ENCODE measurements at places on chromosomes 2 and 18.

DNA sequence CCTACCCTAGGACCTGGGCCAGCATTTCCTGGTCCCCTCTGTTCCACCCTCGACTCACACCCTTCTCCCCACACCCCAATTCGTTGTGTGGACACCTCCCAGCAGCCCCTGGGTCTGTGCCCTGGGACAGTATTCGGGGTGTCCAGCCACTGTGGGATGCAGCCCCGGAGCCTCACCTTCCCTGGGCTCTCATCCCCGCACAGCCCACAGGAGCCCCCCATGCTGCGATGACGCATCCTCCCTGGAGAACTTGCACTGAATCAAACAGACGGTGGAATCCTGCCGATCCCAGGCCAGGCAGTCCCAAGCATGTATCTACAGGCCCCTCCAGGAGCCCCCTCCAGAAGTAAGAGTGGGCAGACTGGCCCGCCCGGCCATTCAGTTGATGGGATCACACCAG is 9.7 kb downstream of the ITM2C start:
- DNase-seq, result no peak

GRCh38 chr2:43944915-43945314 is 50.9 kb downstream of the LRPPRC start:
- no peak for DNase-seq

DNA sequence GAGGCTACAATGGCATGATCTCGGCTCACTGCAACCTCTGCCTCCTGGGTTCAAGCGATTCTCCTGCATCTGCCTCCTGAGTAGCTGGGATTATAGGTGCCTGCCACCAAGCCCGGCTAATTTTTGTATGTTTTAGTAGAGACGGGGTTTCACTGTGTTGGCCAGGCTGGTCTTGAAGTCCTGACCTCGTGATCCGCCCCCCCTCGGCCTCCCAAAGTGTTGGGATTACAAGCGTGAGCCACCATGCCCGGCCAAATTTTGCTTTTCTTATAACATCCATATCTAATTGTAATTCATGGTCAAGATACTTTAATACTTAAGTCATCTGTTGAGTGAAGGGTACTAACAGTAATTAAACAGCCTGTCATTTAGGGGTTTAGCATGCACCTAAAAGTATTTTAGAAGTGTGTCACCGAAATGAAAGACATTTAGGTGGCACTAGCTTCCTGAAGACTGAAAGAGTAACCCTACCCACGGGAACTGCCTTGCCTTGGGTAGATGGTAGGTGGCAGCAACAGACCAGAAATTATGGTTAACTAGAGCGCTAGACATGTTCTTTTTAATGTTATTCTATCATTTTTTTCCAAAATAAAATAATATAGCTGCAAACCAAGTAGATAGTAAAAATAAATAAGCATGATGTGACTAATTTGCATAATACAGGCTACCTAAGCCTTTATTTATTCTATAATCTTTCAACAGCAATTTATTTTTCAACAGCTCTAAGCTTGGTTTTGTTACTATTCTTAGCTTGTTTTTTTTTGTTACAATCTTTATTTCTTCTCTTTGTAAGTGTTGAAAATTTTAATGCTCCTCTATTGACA is 8.6 kb upstream of the ACYP2 start:
- peak; percentile 34 for DNase-seq

- DNase-seq, result no peak
Measured at GRCh38 chr2:147027436-147027835, 817.4 kb upstream of the ACVR2A start.

- no peak for DNase-seq
Measured at GRCh38 chr2:220892018-220892634, 680.0 kb downstream of the EPHA4 start.

DNA sequence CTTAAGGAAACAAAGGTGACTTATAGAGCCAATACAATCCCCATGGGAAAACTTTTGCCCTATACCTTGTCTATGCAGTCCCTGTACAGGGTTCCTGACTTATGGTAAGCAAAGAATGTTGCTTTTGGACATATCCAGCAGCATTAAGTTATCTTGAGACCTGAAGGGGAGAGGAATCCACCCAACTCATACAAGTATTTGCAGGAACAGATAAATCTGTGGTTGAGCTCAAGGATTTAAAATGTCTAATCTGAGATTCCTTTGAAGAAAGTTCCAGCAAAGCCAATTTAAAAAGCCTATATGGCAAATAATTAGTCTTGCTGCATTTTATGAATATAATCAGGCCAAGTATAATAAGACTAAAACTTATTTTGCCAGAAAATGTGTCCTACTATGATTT is 739.5 kb upstream of the CDH2 start:
- no peak for DNase-seq

DNA sequence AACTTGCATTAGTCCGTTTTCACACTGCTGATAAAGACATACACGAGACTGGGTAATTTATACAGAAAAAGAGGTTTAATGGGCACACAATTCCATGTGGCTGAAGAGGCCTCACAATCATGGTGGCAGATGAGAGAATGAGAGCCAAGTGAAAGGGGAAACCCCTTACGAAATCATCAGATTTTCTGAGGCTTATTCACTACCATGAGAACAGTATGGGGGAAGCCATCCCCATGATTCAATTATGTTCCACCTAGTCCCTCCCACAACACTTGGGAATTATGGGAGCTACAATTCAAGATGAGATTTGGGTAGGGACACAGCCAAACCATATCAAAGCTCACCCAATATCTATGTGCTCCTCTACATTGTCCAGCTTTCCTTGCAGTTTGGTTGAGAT is 16.0 kb upstream of the SERPINE2 start:
- no peak for DNase-seq

DNA sequence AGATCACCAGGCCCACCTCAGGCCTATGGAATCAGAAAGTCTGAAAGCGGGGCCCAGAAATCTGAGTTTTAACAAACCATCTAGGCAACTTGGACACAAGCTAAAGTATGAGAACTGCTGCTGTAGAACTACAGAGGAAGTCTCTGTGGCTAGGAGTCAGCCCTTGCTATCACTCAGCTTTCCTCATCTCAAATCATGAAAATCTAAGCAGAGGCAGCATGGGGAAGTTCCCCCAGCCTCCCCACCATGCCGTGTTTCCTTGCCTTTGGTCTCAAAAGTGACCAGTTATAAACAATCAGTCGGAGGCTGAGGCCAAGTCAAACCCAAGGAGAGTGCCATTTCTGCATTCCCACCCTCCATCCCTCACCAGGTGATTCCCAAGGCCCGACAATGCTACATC is 404.7 kb downstream of the BCL11A start:
- no peak for DNase-seq

- no peak for DNase-seq
Measured at GRCh38 chr2:149573760-149574159, 13.8 kb downstream of the MMADHC start.

- no peak for DNase-seq
Measured at GRCh38 chr2:38551171-38551570, 51.6 kb downstream of the HNRNPLL start.

GRCh38 chr2:62375113-62375420 is 130.9 kb downstream of the TMEM17 start:
- no peak for DNase-seq

DNA sequence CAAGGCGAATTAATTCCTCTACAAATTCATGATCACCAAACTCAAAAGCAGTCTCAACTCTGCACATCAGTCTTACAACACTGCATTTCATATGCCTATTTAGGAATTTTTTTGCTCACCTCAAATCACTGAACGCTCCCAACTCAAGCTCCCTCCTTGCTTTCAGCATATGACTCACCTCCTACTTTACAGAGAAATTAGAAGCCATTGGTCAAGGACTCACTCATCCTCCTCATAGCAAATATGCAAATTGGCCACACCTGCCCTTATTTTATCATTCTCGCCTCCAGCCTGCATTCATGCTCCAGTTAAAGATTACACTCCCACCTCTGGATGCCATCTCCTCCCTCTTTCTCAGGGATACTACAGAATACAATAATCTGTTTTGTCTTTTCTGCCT is 148.8 kb downstream of the MBD2 start:
- no peak for DNase-seq

- no peak for DNase-seq
Measured at GRCh38 chr2:27537287-27537686, 40.6 kb downstream of the GCKR start.

- no peak for DNase-seq
Measured at GRCh38 chr2:236238751-236239150, 25.5 kb downstream of the ASB18 start.

DNA sequence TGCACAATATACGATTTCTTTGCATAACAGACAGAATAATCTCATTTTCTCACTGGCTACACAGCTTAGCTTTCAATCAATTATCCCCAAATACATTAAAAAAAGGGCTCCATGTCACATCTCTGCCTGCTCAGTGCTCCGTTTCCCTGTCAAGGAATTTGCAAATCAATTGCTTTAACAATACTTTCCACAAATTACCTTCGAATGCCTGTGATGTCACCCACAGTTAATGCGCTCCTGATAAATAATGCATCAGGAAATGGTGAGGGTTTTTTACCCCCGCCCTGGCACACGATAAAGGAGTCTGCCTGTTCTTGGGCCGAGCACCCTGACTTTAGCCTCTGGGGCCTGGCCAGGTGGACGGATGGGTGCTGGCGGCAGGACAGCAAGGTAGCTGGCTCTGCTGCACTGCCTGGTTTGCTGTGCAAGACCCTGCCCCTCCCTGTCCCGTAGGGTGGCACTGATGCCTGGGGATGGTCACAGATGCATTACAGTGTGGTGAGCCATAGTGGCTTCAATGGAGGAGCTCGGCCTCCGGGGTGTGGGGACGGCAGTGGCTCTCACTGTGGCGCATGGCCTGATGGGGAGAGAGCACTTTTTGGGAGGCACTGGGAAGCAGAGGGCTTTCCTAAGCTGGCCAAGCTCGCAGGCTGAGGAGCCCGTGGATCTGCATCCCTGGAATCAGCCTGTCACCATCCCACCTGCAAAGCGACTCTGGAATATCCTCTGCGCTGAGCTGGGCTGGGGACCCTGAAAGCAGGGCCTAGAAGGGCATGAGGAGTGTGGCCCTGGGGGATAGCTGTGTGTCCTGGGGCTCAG is 88.3 kb upstream of the HS6ST1 start:
- no peak for DNase-seq

GRCh38 chr2:171754254-171754939 is 67.1 kb downstream of the DYNC1I2 start:
- no peak for DNase-seq

- DNase-seq, result no peak
Measured at GRCh38 chr18:24516261-24516660, 55.8 kb downstream of the HRH4 start.

DNA sequence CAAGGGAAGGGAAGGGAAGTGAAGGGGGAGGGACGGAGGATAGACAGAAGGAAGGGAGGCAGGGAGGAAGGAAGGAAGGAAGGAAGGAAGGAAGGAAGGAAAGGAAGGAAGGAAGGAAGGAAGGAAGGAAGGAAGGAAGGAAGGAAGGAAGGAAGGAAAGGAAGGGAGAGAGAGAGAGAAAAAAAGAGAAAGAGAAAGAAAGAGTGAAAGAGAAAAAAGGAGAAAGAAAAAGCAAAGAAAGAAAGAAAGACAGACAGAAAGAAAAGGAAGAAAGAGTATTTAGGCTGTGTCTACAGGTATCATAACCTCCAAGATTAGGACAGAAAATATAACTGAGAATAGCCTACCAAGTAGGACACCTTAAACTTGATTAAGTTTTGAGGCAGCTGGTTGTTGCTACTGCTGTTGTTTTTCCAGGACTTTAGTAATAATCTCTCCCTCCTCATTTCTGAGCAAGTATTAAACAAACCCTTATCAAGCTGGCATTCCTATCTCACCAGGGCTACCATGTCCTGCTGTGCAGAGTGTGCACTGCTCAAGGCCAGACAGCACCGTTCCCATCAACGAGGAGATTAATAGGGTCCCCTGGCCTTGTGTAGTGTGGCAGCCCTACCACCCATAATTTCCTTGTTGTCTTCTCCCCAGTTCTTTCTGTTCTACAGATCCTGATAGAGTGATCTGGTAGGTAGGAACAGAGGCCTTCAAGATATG is 90.5 kb upstream of the FHL2 start:
- DNase-seq, result no peak

DNA sequence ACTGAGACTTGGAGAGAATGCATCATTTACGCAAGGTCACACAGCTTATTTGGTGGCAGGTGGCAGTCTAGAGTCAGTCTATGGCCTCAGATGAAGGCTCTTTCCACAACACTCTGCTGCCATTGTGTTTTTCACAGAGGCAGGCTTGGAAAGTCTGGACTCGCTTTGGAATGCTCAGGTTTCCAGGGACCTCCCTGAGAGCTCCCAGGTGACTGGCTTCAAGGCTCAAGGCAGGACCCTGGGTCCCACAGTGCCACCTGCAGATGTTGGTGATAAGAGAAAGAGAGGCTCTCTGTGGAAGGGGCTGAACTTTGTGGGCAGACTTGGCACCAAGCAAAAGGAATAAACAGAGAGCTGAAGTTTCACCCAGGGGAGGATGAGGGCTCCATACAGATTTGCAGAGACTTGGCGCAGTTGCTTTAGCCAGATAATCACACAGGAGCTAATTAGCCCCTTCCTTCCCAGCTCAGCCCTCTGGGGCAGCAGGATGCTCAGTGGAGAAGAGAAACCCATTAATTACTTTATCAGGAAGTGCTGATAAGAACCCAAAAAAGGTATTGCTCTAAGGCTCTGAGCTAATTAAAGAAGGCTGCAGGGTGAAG is 103.5 kb downstream of the LBH start:
- DNase-seq, result no peak

DNA sequence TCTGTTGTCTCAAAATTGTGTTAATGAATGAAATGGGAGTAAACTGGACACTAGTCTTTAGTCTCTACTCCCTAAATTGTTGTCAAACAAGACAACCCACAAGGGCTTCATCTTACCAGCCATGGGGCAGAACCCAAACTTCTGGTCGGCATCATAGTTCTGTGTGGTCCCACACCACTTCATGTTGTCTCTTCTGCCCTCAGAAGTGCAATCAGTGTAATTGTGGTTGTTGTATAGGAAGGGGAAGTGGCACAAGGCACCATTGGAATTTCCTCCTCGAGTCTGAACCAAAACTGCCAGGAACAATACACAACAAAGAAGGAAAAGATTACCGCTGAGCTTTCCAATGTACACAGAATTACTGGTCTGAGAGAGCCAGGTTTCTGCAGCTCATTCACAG is 12.6 kb downstream of the FN1 start:
- DNase-seq, result no peak

Data from iPS-NIHi11 (cell line).